Activated naive CD4-positive, alpha-beta T cell treated with anti-CD3 and anti-CD28 coated beads, Interleukin-2, amount 50 U/mL, for 72 hours (primary cell): ENCODE measurements at places on chromosomes 3 and 15. TPM values are rescaled to one million over a fixed set of nuclear protein-coding genes. Genes with fewer than 3 reads are reported as not detected.

Gene NANOGP8
- not detected for total RNA-seq

Gene TRIM42
- not detected for total RNA-seq

Gene DLG1
- total RNA-seq: 119 TPM

Gene MED12L
- 1.5 TPM for total RNA-seq

Gene GHSR
- total RNA-seq: not detected

Gene BCL2A1
- 79.8 TPM for total RNA-seq

Gene CPEB1
- total RNA-seq: not detected

Gene CSPG4
- total RNA-seq: not detected

Gene EFCAB12
- 0.82 TPM for total RNA-seq
